ENCODE measurements at places on chromosomes 1 and 21.

DNA sequence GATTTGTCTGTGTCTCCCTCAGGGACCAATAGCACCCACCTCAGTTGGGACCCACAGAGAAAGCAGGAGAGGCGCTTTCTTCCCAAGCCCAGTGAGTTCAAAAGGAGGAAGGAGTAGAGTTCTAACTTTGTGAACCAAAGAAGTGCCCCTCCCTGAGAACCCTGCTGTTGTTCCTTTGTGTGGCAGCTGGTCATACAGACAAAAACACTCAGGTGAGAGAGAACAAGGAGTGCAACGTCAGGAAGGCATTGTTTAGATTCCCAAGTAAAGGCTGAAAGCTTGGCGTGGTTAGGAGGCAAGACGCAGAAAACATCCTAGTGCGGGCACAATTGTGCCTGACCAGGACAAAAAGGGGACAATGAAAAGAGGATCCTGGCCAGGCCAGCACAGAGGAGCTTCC lies 654.6 kb downstream of the KIF26B start:
- DNase-seq, result no peak

- no peak for DNase-seq
Observed at GRCh38 chr1:5849550-5849949, 142.7 kb downstream of the NPHP4 start.

DNA sequence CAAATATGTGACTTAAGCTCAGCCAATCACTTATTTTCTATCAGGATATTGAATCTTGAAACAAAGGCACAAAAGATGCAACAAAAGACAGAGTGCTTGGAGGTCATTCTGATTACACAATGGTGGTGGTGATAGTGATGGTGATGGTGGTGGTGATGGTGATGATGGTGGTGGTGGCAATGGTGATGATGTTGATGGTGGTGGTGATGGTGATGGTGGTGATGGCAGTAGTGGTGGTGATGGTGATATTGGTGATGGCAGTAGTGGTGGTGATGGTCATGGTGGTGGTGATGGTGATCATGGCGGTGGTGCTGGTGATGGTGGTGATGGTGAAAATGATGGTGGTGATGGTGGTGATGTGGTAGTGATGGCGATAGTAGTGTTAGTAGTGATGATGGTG lies 21.9 kb upstream of the TNR start:
- DNase-seq, result no peak

- no peak for DNase-seq
Observed at GRCh38 chr1:234702342-234703000, 92.5 kb upstream of the IRF2BP2 start.

GRCh38 chr1:19402031-19402813 lies 83.1 kb downstream of the CAPZB start:
- DNase-seq, result no peak

DNA sequence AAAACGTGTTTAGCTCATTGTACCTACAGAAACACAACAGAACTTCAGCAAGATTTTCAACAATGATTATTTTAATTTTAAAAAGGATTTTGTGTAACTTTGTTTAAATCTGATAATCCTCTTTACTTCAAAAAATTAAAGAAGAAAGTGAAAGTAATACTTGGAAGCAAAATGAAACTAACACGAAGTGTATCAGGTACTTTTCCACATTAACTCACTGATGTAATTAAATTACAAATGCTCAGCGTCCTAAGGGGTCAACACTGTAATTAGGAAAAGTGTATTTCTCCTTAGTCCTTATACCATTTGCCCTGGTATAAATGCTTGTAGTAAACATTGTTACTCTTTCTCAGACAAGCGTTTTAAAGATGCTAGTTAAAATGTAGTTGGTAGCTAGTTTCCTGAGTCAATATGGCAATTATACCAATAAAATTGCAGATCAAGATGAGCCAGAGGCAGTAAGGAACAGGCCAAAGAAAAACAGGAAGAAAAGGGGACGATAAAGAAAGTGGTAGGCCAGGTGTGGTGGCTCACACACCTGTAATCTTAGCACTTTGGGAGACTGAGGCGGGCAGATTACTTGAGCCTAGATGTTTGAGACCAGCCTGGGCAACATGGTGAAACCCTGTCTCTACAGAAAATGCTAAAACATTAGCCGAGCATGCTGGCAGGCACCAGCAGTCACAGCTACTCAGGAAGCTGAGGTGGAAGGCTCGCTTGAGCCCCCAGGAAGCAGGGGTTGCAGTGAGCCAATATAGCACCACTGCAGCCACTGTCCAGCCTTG lies 553.0 kb downstream of the SMYD3 start:
- no peak for DNase-seq
